ENCODE measurements at places on chromosomes 3 and 15.
A peak's percentile ranks its signal among the peaks of the same experiment; 100 is the strongest.

- no peak for DNase-seq
Measured at GRCh38 chr3:31858439-31858838, 122.6 kb downstream of the OSBPL10 start.

DNA sequence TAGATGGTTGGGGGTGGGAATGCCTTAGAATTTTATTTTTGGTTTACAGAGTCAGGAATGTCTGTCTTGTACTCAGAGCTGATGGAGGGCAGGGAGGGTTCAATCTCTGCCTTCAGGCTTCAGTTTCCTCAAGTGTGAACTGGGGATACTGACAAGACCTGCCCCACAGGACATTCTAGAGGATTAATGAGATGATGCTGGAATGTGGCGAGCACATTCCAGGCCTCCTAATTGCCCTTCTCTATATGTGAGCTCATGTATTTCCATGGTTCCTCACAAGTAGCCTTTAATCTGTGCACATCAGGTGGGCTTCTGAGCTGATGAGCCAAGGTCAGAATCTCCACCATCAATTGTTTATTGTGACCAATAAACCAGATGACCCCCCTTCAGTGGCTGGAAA lies 90.4 kb downstream of the CACNA2D3 start:
- no peak for DNase-seq

- DNase-seq = no peak
Measured at GRCh38 chr3:127819656-127820055, 2.7 kb downstream of the MGLL start.

DNA sequence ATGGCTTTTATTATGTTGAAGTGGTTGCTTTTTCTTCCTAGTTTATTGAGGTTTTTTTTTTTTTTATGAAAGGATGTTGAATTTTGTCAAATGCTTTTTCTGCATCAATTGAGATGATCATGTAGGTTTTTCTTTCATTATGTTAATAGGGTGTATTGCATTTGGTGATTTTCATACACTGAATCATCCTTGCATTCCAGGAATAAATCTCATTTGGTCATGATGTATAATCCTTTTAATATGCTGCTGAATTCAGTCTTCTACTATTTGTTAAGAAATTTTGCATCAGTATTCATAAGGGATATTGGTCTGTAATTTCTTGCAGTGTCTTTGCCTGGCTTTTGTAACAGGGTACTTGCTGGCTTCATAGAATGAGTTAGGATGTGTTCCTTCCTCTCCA lies 11.5 kb upstream of the CLRN1 start:
- no peak for DNase-seq

- DNase-seq = peak; percentile 14
Measured at GRCh38 chr3:127254730-127255129, 33.1 kb downstream of the PRR20G start.

DNA sequence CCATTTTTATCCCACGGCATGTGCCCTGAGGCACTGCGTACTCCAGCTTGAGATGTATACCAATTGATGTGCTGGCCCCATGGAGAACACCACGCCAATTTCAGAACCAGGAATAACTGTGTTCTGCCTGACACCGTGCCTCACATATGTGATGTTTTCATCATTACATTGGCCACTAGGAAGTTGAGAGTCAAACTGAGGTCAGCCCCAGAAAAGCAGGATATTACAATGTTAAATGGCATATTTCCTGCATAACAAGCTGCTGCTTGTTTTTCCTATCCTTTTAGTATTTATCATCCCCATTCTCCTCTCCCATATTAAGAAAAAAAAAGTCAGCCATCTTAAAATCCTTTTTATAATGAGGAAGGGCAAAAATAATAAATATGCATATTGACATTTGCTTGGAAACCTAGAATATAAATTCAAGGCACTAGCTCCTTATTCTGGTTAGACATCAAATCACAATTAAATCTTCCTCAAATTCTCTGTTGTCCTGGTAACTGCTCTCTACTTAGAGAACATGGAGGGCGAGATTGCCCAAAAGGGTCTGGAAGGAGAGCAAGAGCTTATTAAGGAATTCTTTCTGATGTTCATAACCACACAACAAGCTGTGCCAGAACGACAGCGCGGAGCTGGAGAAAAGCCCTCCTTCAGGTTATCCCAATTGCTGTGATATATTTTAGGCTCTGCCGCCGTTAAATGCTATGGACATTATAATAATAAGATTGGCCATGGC lies 112.6 kb downstream of the UACA start:
- no peak for DNase-seq

- DNase-seq = no peak
Measured at GRCh38 chr3:43948013-43948412, 257.3 kb downstream of the ABHD5 start.

DNA sequence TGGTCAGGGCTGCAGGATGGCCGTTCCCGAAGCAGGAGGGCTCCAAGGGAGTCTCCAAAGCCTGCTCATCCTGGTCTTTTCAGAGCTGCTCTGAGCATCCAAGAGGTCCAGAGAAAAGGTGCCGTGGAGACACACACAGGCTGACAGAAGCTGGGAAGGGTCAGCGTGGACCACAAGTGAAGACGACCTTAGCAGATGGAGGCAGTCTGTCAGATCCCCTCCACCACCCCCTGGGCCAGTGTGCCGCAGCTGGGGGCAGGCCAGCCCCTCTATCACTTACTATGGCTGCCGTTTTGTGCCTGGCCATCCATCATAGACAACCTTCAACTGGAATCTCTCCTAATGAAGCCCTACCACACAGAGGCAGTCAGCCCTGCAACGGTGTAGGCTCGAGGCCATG lies 335.1 kb upstream of the RGMA start:
- DNase-seq = no peak

GRCh38 chr3:12317914-12318313 lies 29.0 kb downstream of the PPARG start:
- DNase-seq = no peak

Data from hematopoietic multipotent progenitor cell treated with erythropoietin and hydrocortisone succinate and interleukin-3 and kit ligand, for 8 days (in vitro differentiated cells).